Vagina (tissue), 2 donors: ENCODE measurements at places on chromosomes 4 and X. TPM values are rescaled to one million over a fixed set of nuclear protein-coding genes. Genes with fewer than 3 reads are reported as not detected.

DNA sequence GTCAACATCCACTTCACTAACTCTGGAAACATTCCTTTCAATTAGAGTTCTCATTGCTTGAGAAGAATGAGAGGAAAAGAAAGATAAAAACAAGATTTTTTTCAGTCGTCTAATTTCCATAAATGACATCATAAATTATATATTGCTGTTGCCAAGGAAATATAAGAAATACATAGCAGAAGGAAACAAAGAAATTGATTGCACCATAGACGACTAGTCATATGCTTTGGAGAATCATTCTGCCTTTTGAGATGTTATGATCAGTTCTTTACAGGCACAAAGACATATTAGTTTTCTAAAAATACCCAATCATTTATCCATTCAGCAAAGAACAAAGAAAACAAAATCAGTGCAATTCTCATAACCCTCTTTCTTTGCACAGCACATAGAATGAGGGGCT, 672 bp upstream of the C1QTNF7 start:
- no peak overlapping the region for H3K4me3 ChIP-seq
- H3K27ac ChIP-seq, result peak overlapping the region; percentile 74
- H3K27me3 ChIP-seq, result no peaks in the 10 kb centered on the region
- H3K36me3 ChIP-seq, result no peaks in the 10 kb centered on the region

DNA sequence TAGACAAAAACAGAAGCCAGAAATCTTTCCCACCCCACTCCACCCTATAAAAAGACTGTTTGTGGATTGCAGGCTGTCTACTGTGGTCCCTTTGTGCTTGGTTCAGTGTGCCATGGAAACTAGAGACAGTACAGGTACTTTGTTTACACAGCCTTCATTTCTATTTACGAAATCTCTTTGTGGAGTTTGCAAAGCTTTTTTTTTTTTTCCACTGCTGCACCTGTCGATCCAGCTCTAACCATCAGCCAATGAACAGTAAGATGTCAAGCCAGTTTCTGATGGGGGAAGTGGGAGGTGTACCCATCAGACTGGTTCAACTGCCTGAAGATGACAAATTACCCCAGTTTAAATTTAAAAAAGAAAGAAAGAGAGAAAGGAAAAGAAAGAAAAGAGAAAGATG, 20.2 kb upstream of the LRBA start:
- DNase-seq, result no peak
- no peak overlapping the region for H3K4me3 ChIP-seq
- no peaks in the 10 kb centered on the region for H3K27me3 ChIP-seq
- H3K4me1 ChIP-seq, result no peaks in the 10 kb centered on the region

DNA sequence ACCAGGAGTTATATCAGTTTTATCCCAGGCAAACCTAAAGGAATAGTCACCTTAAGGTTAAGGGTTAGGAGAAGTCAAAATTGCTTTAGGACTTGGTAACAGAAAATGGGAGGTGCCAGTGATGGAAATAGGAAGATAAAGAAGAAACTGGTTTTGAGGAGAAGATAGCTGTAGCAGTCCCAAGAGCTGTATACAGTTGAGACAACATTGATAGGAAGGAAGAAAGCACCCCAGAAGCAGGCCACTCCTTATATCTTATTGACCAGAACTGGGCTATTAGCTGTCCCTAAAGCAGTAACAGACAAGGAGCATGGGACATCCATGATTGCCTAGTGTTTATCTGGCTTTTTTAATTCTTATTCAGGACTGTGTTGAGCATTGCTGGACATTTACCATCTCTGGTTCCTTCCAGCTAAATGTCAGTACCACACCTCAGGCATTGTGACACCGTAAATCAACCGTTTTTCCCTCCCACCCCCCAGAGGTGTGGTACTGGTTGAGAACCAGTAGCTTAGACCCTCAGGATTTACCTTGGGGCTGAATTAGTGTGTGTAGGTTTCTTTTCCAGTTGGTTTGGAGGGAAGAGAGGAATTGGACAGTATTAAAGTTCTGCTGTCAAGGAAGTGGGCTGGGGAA, 2.0 kb upstream of the PGRMC2 start:
- peaks cover 16% of the 10 kb centered on the region for H3K4me1 ChIP-seq
- no peaks in the 10 kb centered on the region for H3K27me3 ChIP-seq
- DNase-seq, result no peak
- no peak overlapping the region for H3K4me3 ChIP-seq
- H3K36me3 ChIP-seq, result no peaks in the 10 kb centered on the region

DNA sequence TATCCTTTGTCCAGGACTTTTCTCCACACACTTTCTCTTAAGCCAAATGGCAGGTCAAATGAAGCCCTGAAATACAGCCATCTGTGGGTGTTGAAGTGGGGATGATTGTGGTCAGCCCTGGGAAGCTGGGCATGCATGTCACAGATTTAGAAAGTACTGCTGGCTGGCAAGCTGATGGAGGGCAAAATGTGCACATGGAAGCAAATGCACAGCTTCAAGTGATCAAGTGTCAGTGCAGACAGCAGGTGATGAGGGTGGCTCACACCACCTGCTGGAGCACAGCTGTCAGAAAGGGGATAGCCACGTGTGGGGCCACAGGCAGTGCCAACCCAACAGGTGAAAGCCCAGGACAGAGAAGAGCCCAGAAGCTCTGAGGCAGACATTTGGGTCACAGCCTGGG, 40.3 kb upstream of the ATXN3L start:
- no peak overlapping the region for H3K27ac ChIP-seq
- H3K27me3 ChIP-seq, result no peaks in the 10 kb centered on the region
- DNase-seq, result no peak
- H3K36me3 ChIP-seq, result no peaks in the 10 kb centered on the region
- H3K4me1 ChIP-seq, result peaks cover 5% of the 10 kb centered on the region

DNA sequence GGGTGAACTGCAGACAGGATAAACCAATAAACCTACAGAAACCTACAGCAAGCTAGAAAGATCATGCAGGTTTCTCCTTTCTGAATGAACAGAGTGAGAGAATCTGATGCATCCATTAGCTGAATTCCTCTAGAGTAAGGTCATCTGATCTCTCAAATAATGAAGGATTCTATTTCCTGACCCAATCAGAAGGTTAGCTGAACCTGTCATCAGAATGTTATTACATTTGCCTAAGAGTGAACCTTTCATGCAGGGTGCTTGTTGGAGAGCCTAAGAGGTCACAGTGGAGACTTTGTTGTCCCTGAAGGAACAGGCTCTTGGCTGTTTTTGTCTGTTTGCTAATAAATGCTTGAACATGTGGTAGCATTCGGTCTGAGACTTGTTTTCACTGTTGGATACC, 24.0 kb downstream of the MEPE start:
- H3K27ac ChIP-seq, result no peak overlapping the region
- no peak for DNase-seq
- H3K4me1 ChIP-seq, result peaks cover 8% of the 10 kb centered on the region
- no peak overlapping the region for H3K4me3 ChIP-seq
- no peaks in the 10 kb centered on the region for H3K27me3 ChIP-seq

GRCh38 chr4:85039526-85039925, 73.0 kb upstream of the WDFY3 start:
- no peaks in the 10 kb centered on the region for H3K36me3 ChIP-seq
- no peak for DNase-seq
- H3K4me3 ChIP-seq, result no peak overlapping the region

DRD5 gene
- not detected for total RNA-seq

DNA sequence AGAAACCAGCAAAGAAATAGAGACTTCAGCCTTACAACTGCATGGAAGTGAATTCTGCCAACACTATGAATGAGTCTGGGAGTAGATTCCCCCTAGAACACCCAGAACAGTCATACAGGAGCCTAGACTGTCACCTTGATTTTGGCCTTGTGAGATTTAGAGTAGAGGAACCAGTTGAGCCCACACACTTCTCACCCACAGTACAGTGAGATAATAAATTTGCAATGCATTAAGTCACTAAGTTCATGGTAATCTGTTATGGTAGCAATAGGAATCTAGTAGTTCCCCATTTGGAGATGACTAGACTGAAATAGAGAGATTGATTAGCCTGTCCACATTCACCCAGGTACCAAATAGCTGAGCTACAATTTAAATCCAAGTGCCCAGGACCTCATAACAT, 59.0 kb downstream of the FAM13A start:
- H3K27ac ChIP-seq, result no peak overlapping the region
- no peak for DNase-seq
- peaks cover 16% of the 10 kb centered on the region for H3K4me1 ChIP-seq

DNA sequence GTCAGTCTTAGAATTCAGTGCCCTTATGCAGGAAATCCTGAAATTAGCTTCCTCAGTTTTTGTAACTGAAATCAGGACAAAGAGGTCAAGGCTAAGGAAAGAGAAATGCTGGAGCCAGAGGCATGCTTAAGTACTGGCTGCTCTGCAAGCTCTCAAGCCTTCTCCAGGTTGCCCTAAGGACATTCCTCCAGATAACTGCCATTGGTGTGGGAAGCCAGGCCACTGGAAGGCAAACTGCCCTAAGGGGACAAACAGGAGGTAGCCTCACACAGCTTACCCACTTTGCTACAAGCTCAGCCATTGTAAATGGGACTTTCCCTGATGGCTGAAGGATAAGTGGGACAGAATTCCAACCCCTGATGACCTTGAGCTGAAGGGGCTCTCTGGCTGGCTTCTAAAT, 606.9 kb upstream of the PCDH10 start:
- H3K36me3 ChIP-seq, result no peaks in the 10 kb centered on the region
- no peak overlapping the region for H3K27ac ChIP-seq
- no peaks in the 10 kb centered on the region for H3K27me3 ChIP-seq
- no peak overlapping the region for H3K4me3 ChIP-seq
- DNase-seq, result no peak
- no peaks in the 10 kb centered on the region for H3K4me1 ChIP-seq

- H3K4me3 ChIP-seq, result no peak overlapping the region
- DNase-seq, result no peak
- H3K4me1 ChIP-seq, result no peaks in the 10 kb centered on the region
- no peak overlapping the region for H3K27ac ChIP-seq
- no peaks in the 10 kb centered on the region for H3K27me3 ChIP-seq
These were observed 276.0 kb downstream of the SHOX start for GRCh38 chrX:906586-906985.

DNA sequence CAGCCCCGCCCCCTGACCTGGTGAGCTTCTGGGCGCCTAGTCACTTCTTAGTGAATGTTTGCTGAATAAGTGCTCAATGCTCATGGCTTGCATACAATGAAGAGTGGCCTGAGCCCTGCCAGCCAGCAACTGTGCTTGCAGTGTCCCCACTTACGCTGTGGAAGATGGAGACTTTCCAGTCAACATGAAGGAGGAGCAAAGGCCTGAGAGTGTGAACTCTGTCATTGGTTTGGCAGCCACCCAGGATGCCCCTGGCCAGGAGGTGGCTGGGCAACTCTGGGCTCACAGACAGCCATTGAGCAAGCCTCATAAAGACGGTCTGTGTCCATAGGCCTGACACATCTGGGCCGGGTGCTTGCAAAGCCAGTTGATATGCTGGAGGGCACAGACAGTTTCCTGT, 72.1 kb upstream of the MAMLD1 start:
- no peak overlapping the region for H3K4me3 ChIP-seq
- DNase-seq, result peak; percentile 70
- no peaks in the 10 kb centered on the region for H3K36me3 ChIP-seq
- no peaks in the 10 kb centered on the region for H3K4me1 ChIP-seq
- H3K27me3 ChIP-seq, result no peaks in the 10 kb centered on the region

FRAS1 gene
- total RNA-seq, result 8.8 TPM
